Esophagus mucosa (tissue), 1 donor: ENCODE measurements at places on chromosomes 5 and 9. TPM values are rescaled to one million over a fixed set of nuclear protein-coding genes. Genes with fewer than 3 reads are reported as not detected.

The LHX3 gene
- total RNA-seq, result 0.08 TPM

The THBS4 gene
- total RNA-seq, result 0.16 TPM

The LRRTM2 gene
- total RNA-seq, result 0.20 TPM

The PRSS3 gene
- total RNA-seq, result 107 TPM

The ACTBL2 gene
- total RNA-seq, result not detected

The TMC1 gene
- total RNA-seq, result 3.3 TPM

The C5orf47 gene
- not detected for total RNA-seq

The PCDHGA4 gene
- 0.48 TPM for total RNA-seq

The HMCN2 gene
- total RNA-seq, result 1.6 TPM

The RNF20 gene
- total RNA-seq, result 36.9 TPM

The NR4A3 gene
- total RNA-seq, result 0.24 TPM
